ENCODE measurements at places on chromosomes 4 and X.

- DNase-seq: no peak
Measured at GRCh38 chrX:12886545-12886944, 19.7 kb downstream of the TLR7 start.

DNA sequence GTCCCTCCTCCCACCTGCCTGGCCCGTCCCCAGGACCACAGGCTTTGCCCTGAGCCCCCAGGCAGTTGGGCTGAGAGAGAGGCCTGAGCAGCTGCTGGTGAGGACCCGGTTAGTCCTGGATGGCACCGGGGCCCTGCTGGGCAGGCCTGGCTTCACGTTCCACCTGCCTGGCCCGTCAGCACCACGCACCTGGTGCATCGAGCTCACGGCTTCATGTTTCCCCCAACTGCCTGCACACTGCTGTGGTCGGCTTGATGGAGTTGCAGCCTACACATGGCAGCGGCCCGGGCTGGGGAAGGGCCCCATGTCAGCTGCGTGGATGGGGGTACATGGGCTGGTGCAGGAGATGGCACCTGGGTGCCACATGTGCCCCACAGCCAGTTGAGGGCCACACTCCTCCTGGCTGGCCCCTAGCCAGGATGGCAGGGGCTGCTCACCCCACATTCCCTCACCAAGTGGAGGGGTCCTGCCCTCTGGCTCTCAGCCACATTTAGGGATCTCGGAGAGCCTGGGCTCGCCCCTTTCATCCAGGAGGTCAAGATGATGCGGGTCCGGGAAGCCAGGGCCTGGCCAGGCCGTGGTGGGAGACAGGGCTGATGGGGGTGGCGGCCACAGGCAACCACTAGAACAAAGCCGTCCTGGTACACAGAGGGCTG, 28.5 kb downstream of the NKX1-1 start:
- DNase-seq: no peak

DNA sequence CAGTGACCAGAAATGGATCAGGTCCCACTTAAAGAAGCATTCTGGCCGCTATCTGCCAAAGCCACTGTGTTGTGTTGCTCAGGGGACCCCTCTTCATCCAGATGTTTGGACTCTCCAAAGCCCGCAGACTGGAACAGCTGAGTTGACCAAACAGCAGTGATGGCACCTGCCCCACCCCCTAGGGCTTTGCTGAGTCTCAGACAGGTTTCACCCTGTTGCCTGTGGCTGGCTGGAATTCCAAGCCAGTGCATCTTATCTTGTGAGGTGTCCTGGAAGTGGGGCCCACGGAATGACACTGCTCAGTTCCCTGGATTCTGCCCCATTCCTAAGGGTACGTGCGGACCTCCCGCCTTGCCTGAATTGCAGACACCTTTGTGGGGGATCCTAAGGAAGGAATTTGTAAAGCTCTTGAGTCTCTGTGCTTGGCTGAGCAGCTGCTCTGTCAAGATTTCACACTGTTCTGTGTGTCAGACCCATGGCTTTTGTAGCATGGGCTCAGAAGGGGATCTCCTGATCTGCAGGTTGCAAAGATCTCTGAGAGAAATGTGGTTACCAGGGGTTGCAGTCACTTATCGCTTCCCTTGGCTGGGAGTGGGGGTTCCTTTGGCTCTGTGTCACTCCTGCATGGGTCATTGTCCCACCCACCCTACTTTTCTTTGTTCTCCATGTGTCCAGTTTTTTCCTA, 1707.9 kb upstream of the PCDH10 start:
- no peak for DNase-seq

DNA sequence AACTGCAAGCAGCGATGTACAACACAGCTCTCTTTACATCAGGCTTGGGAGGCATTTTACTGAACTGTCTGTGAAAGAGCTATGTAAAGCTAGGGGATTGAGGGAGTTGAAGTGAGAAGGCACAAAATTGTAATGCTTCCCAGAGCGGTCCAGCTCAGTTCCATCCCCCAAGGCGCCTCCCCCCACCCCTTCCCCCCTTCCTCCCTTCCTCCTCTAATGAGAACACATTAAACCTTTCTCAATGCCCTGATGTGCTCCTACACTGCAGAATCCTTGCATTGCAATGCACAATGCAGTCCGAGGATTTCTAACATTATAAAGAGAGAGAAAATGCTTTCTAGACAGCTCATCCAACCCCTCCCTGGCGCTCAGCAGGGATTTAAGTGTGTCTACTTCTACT, 73.9 kb downstream of the CXXC4 start:
- DNase-seq: peak; percentile 35

GRCh38 chrX:41333744-41334362, at the start of gene DDX3X:
Gene DDX3X, plus strand, starts transcription at chrX:41334162. Its CDS starts 91 bp downstream, at chrX:41334253.
- peak; percentile 96 for DNase-seq

- DNase-seq: peak; percentile 80
Measured at GRCh38 chrX:134603806-134604700, 54.2 kb downstream of the PLAC1 start.

GRCh38 chrX:69506617-69507499, 2.7 kb downstream of the NALF2 start:
- no peak for DNase-seq

GRCh38 chr4:168723020-168723419, 226.2 kb downstream of the PALLD start:
- DNase-seq: peak; percentile 65

DNA sequence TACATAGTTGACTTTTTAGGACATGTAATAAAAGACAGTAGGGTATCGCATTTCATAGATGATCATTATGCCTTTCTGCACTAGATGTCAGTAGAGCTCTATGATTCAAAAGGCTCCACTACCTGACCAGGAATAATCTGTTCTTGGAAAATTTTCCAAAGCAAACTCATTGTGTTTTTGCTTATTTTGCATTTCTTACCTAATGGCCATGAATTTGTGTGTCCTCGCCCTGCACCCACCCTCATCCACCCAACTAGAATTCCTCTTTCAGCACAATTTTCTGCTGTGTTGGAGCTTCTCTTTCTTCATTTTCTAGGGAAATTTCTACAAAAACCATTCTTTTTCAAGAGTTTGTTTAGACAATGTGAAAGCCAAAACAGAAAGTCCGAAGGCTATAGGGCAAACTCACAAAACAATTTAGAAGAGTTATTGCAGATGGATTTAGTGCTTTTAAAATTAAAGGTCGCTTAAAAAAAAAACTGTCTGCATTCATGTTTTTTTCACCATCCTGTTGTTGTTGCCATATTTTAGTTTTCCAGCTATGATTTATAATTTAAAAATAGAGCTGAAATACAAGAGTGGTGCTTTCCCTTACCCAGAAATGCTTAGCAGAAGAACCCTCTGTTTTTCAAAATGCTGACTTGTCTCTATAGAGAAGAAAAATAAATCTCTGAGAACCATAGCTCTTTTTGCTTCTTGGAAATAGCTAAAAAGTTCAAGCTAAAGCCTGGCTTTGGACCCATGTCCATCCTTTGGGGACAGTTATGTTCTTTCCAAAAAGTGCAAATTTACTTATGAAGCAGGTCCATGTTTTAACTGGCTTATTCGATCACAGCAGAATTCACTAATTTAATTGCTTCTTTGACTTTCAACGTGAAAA, 183.7 kb downstream of the SPATA18 start:
- DNase-seq: peak; percentile 61

DNA sequence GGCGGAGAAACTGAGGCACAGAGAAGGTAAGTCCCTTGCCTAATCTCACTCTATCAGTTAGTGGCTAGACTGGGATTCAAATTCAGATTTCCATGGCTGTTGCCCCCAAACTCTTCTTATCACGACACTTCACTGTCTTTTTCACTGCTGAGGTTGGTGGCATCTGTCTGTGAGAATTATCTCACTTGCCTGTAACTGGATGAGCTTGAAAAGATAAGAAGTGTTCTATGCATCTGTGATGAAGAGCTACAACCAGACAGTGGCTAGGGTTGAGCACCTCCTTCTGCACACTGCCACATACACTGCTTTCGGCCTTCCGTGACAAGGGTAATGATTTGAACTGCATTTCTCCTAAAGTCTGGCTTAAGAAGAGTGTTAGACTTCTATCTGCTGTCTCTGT, 107.9 kb upstream of the TEX13D start:
- no peak for DNase-seq

GRCh38 chr4:188053302-188053701, 56.1 kb downstream of the TRIML2 start:
- DNase-seq: no peak

- no peak for DNase-seq
Measured at GRCh38 chrX:19689170-19689779, 174.0 kb upstream of the MAP3K15 start.

DNA sequence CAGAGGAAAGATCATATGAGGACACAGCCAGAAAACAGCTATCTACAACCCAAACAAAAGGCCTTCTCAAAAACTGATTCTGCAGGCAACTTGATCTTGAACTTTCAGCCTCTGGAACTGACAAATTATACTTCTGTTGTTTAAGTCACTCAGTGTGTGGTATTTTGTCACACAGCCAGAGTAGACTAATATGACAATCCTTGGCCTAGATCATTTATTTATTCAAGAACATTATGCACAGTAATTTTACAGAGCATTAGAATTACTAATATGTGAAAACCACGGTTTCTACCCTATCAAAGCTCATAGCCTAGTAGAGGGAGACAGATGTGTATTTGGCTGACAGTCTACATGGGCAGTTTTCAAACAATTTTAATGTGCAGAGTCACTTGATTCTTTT, 167.8 kb upstream of the PCDH18 start:
- DNase-seq: peak; percentile 2

- peak; percentile 33 for DNase-seq
Measured at GRCh38 chr4:177185151-177185550, 124.5 kb upstream of the NEIL3 start.

DNA sequence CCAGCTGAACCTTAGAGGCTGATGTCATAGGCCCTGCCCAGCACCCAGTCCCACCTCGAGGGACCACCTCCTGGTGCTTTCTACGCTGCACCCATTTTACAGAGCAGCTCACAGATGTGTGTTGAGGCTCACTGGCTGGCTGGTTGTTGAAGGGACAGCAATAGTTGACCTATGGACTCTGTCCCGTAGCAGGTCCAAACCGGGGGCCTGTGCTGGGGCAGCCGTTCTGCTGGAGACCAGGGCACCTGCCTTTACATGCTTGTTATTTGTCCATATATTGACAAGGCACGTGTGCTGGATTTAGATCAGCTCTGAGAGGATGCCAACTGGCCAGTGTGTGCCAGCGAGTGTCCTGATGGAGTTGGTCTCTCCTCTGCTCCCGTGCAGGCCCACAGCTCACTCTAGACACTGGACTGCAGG, 58.1 kb downstream of the TNIP2 start:
- DNase-seq: no peak

GRCh38 chr4:39729557-39729956, 31.6 kb downstream of the UBE2K start:
- peak; percentile 53 for DNase-seq

DNA sequence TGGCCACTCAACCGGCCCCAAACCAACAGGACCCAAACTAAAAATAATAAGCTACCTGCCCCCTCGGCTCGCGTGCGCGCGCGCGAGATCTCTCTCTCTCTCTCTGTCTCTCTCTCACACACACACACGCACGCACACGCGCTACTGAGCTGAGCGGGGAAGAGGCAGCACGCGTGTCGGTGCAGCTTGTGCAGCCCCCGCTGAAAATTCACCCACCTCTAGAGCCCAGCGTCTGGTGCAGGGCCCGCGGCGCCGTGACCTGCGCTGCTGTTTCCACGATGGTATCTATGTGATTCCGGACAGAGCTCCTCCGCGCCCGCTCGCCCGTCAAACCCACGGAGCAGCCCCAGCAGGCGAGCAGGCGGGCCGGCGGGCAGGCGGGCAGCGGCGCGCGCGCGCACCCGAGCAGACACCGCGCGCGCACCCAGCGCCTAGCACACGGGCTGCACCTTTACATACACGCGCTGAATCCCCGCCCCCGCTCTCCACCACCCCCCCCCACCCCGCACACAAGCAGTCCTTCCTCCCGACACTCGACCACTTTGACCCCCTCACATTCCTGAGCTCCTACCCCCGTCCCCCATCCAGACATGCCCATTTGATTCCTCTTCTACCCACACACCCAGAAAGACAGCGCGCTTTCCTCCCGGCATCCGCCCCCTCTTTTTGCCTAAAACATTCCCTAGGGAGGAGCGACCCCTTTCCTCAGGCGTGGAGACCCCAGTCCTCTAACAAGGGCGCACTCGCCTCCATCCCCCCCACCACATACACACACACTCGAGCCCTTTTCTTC, 1.0 kb downstream of the SLITRK4 start:
- no peak for DNase-seq

- DNase-seq: no peak
Measured at GRCh38 chr4:81883530-81884450, 412.1 kb upstream of the RASGEF1B start.

- DNase-seq: no peak
Measured at GRCh38 chr4:90118527-90119195, 8.5 kb upstream of the CCSER1 start.
